CD14-positive monocyte (primary cell): ENCODE measurements at places on chromosomes 6 and 20.

DNA sequence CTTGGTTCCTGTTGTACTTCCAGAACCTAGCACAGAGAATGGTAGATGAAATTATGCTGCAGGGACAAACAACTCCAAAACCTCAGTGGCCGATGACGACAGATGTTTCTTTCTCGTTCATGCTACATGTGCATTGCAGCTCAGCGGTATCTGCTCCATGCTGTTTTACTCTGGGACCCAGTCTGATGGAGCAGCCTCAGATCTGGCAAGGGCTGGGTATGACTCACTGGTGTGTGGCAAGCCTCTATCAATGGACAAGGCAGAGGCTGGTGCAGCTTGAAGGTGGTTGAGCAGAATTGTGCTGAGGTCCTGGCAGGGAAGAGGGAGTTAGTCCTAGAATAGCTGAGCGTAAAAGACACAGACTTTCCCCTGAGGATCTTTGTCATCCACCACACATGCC lies 10.3 kb upstream of the BLCAP start:
- DNase-seq: no peak

DNA sequence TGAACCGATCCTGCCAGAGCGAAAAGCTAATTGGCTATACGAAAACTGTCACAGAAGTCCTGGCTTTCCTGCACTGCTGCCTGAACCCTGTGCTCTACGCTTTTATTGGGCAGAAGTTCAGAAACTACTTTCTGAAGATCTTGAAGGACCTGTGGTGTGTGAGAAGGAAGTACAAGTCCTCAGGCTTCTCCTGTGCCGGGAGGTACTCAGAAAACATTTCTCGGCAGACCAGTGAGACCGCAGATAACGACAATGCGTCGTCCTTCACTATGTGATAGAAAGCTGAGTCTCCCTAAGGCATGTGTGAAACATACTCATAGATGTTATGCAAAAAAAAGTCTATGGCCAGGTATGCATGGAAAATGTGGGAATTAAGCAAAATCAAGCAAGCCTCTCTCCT lies 14.2 kb downstream of the CCR6 start:
- no peak for DNase-seq

- DNase-seq: no peak
These were observed 605.1 kb upstream of the ID4 start for GRCh38 chr6:19231878-19232561.

DNA sequence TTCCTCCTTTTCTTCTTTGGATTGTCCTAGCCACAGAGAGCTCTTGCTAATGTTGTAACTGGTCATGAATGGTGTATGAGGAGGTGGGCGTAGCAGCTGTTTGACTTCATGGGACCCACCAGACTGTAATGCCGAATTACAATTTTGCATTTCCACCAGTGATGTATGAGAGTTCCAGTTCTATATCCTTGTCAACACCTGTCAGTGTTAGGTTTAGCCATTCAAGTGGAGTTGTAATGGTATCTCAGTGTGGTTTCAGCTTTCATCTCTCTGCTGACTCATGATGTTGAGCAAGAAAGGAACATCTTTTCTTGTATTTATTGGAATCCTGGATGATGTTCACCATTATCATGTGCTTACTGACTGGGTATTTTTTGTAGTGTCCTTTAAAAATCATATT lies 5.1 kb downstream of the IGF2R start:
- DNase-seq: peak; percentile 53

- no peak for DNase-seq
These were observed 48.4 kb downstream of the ZFAND3 start for GRCh38 chr6:37867756-37868446.

DNA sequence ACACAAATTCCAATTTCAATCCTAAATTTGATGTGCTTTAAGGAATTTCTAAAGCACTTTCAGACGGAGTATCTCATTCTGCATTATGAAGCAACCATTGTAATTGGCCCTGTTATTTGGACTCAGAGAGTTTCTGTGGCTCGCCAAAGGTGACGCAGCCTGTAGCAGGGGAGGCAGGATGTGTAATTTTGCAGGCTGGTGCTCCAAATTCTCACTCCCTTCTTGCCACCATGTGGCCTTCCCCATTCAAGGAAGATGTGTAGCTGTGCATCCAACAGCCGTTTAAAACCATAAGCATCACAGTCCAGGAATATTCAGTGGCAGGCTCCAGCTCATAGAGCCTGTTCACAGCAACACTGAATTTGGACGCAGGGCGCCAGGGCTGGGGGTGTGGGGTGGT lies 45.8 kb downstream of the AGPAT4 start:
- no peak for DNase-seq

- DNase-seq: no peak
These were observed 6.8 kb upstream of the EPB41L1 start for GRCh38 chr20:36147690-36148089.

DNA sequence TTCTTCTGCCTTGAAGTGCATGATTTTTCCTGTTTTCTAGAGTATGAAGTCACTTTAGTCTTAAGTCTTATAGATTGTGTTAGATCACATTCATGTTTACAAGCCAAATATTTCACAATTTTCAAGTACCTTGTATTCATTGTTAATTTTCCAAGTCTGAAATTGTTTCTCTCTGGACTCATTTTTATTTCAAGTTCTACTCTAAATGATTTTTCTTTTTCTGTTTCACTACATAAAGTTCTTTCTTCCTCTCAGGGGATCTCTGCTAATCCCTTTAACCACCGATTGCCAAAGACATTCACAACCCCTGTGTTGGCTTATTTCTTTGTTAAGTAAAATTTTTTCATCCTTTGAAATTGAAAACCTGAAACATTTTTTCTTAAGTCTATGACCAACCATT lies 805.7 kb downstream of the KIF16B start:
- DNase-seq: no peak

GRCh38 chr6:11785774-11786579 lies 7.4 kb upstream of the ADTRP start:
- DNase-seq: no peak

- DNase-seq: no peak
These were observed 171.1 kb downstream of the MCHR2 start for GRCh38 chr6:99822741-99823512.

- no peak for DNase-seq
These were observed 31.7 kb downstream of the KCNS1 start for GRCh38 chr20:45069261-45069660.

GRCh38 chr6:14569394-14569793 lies 451.8 kb downstream of the CD83 start:
- peak; percentile 12 for DNase-seq

GRCh38 chr20:62019881-62020492 lies 45.7 kb downstream of the TAF4 start:
- no peak for DNase-seq

DNA sequence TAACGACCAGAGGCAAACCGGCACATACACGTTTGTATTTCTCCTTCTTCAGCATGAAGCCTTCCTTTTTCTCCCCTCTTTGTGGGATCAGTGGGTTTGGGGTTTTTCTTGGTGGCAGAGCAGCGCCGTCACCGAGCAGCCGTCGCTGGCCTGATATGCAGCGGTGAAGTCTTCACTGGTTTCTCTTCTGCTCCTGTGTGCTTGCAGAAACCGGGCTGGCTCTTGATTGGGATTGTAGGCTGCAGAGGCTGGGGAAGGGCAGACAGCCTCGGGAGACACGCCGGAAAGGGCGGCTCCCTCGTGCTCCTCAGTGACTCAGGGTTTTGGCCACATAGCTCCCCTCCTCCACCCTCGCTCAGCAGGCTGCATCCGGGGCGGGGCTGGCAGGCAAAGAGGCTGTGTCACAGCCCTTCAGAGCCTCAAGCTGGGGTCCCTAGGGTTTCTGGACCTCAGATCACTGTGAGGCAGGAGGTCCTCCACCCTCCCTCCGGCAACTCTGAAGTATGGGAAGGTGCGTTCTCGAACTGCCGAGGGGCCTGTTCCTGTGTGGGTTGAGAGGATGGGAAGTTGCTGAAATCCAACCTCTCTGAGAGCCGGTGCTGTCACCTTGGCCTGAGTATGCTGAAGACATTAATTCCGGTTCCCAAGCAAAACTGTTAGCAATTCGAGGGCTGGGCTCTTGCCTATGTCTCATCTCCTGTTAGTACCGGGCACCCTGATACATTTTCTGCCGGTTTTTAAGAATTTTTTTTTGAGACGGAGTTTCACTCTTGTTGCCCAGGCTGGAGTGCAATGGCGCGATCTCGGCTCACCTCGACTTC lies 24.2 kb downstream of the NQO2 start:
- peak; percentile 97 for DNase-seq
